Body of pancreas (tissue), 4 donors: ENCODE measurements at places on chromosomes 11 and 22. TPM values are rescaled to one million over a fixed set of nuclear protein-coding genes. Genes with fewer than 3 reads are reported as not detected.

- no peaks in the 10 kb centered on the region for H3K4me1 ChIP-seq
- peaks cover 4% of the 10 kb centered on the region for H3K36me3 ChIP-seq
- H3K27ac ChIP-seq, result no peak within 1 kb of the TSS
- no peak within 1 kb of the TSS for H3K4me3 ChIP-seq
These were observed at the start of gene LRRN4CL for GRCh38 chr11:62689421-62690183. Gene LRRN4CL, minus strand, starts transcription at chr11:62689530. Its CDS starts 1,022 bp downstream, at chr11:62688508.

- DNase-seq, result peak; percentile 40
- H3K27me3 ChIP-seq, result no peaks in the 10 kb centered on the region
- peak overlapping the region; percentile 61 for H3K27ac ChIP-seq
- no peak overlapping the region for H3K4me3 ChIP-seq
These were observed 28.2 kb downstream of the OR6Q1 start for GRCh38 chr11:58059007-58059350.

- peak; percentile 34 for DNase-seq
- H3K27me3 ChIP-seq, result no peaks in the 10 kb centered on the region
- H3K27ac ChIP-seq, result no peak overlapping the region
- no peak overlapping the region for H3K4me3 ChIP-seq
- H3K36me3 ChIP-seq, result no peaks in the 10 kb centered on the region
These were observed 556 bp downstream of the CRYBB2 start for GRCh38 chr22:25219948-25220442.

- no peak for DNase-seq
- H3K36me3 ChIP-seq, result no peaks in the 10 kb centered on the region
- H3K4me1 ChIP-seq, result peaks cover 19% of the 10 kb centered on the region
- no peaks in the 10 kb centered on the region for H3K27me3 ChIP-seq
- H3K27ac ChIP-seq, result peak overlapping the region; percentile 54
These were observed 36.4 kb upstream of the TREH start for GRCh38 chr11:118715837-118716260.

GRCh38 chr11:57500515-57500914, 15.0 kb downstream of the SLC43A1 start:
- DNase-seq, result peak; percentile 82
- peak overlapping the region; percentile 94 for H3K27ac ChIP-seq
- H3K4me3 ChIP-seq, result no peak overlapping the region

- H3K27ac ChIP-seq, result no peak overlapping the region
- H3K4me3 ChIP-seq, result no peak overlapping the region
- H3K36me3 ChIP-seq, result no peaks in the 10 kb centered on the region
- no peaks in the 10 kb centered on the region for H3K27me3 ChIP-seq
- H3K4me1 ChIP-seq, result peaks cover 24% of the 10 kb centered on the region
- DNase-seq, result no peak
These were observed 113.7 kb downstream of the ETS1 start for GRCh38 chr11:128473636-128474035.

The RHOD gene
- 19.1 TPM for total RNA-seq

GRCh38 chr11:73189315-73189714, 28.8 kb upstream of the P2RY2 start:
- H3K36me3 ChIP-seq, result no peaks in the 10 kb centered on the region
- no peak overlapping the region for H3K27ac ChIP-seq
- H3K27me3 ChIP-seq, result no peaks in the 10 kb centered on the region
